CD4-positive, alpha-beta T cell treated with Interleukin-21 for 1 hour (primary cell): ENCODE measurements at places on chromosomes 11 and 22.

GRCh38 chr11:94203070-94203469, 74.4 kb downstream of the PANX1 start:
- no peak for DNase-seq

DNA sequence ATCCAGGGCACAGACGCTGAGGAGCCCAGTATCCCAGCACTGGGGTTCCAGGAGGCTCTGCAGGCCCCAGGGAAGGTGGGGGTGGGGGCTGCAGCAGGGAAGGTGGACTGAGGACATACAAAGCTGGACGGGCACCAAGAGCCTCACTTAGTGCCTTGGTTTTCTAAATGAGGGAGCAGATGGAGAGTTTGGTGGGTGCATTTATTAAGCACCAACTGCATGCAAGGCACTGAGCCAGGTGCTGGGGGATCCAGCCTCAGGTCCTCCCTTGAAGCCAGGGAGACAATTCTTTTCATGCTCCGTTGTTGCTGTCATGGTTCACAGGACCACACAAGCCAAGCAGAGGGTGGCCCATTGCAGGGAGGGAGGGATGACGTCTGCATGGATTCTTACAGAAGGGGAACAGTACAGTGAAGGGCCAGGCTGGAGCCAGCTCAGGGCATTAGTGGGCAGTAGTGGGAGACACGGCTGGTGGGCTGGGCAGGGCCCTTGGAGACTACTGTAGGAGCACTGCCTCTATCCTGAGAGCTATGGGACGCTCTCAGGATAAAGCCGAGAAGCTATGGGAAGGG, 65.0 kb downstream of the MACROD1 start:
- no peak for DNase-seq

DNA sequence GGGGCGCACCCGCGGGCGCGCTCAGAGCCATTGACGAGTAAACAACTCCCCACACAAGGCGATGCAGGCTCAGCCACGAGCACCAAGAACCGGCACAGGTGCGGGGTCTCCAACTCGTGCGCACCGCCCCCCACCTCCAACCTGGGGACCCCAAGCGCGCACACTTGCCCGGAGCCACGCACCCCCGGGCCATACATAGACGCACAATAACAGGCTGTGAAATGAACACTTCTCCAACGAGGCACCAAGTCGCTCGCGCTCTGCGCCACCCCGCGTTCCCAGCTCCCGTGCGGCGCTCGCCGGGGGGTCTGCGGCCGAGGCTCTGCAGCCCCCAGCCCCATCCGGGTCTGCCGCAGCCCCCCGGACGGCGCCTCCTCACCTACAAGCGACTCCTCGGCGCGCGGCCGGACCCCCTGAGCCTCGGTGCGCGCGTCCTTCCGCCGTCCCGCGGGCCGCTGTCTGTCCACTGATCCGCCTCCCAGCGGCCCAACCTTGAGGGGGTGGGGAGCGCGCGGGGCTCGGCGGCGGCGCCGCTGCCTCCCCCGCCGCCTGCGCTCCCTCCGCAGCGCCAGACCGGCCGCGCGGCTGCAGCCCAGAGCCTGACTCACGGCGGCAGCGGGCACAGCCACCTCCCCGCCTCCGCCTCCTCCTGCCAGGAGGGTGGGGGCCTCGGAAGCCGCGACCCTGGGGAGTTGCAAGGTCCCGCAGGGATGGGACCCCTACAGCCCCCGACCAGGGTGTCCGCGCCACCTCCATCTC, 1.6 kb downstream of the IFITM10 start:
- DNase-seq: no peak

DNA sequence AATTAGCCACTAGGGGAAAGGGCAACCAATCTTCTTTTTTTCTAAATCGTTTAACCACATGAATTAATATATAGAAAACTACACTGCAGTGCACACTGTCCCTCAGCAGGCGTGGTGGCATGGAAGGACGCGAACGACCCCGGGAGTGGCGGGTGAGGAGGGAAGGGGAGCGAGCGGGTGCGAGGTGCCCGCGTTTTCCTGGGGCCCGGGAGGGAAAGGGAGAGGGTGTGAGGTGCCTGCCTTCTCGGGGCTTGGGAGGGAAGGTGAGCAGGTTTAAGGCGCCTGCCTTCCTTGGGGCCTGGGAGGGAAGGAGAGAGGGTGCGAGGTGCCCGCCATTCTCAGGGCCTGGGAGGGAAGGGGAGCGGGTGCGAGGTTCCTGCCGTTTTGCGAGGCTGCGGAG, 765 bp downstream of the GAB4 start:
- DNase-seq: no peak

DNA sequence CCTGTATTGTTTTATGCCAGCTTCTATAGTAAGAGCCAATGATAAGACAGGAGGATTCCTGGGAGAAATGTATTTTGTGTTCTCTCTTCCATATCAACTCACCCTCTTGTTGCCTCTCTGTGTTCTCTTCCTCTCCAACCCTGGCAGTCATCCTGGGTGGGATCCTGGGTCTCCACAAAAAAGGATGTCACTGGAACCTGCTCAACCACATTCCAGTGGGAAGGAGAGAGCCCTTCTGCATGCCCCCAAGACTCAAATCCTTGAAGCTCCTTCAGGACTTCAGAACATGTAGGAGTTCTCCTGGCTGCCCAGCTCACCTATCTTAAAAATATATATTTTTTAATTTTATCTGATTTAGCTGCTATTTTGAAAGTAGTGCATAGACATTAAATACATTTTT, 26.1 kb downstream of the APOL6 start:
- DNase-seq: no peak

GRCh38 chr11:116579857-116580727, 192.7 kb downstream of the BUD13 start:
- DNase-seq: no peak

DNA sequence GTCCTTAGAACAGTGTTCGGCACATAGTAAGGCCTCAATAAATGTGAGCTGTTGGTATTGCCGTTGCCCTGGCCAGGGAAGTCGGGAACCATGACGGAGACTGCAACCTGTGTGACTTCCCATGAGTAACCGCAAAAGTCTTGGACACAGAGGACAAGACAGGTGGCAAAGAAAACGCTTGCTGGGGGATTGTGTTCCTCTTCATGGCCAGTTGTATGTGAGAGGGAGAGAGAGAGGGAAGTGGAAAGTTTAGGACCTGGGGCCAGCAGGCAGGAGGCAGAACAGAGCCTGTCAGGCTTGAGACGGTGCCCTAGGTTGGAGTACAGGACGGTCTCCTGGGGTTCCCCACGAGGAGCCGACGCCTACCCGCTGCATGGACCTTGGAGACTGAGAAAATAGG, 90.2 kb downstream of the CEP164 start:
- no peak for DNase-seq

- no peak for DNase-seq
Observed at GRCh38 chr11:113664981-113665710, 41.0 kb downstream of the TMPRSS5 start.

GRCh38 chr11:45212566-45213315, 66.3 kb downstream of the PRDM11 start:
- no peak for DNase-seq

- DNase-seq: no peak
Observed at GRCh38 chr11:44004452-44005062, 43.2 kb upstream of the ACCSL start.

GRCh38 chr11:69513663-69514224, 32.3 kb downstream of the LINC01488 start:
- no peak for DNase-seq

DNA sequence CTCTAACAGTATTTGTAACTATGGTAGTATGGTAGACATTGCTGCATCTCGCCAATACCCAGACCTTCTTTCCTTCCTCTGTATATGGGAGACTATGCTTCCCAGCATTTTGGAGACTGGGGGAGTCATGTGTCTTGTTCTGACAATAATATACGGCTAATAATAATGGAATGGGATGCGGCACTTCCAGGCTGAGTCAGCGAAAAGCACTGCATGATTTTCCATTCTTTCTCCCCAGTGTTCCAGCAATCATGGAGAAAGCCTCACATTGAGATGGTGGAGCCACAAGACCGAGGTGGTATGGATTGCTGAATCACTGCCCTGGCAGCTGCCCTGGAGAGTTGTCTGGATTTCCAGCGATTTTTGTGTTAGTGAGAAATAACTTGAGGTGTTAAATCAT, 77.1 kb upstream of the FIBIN start:
- DNase-seq: no peak

- DNase-seq: no peak
Observed at GRCh38 chr11:130441719-130442118, 6.7 kb upstream of the ADAMTS15 start.

DNA sequence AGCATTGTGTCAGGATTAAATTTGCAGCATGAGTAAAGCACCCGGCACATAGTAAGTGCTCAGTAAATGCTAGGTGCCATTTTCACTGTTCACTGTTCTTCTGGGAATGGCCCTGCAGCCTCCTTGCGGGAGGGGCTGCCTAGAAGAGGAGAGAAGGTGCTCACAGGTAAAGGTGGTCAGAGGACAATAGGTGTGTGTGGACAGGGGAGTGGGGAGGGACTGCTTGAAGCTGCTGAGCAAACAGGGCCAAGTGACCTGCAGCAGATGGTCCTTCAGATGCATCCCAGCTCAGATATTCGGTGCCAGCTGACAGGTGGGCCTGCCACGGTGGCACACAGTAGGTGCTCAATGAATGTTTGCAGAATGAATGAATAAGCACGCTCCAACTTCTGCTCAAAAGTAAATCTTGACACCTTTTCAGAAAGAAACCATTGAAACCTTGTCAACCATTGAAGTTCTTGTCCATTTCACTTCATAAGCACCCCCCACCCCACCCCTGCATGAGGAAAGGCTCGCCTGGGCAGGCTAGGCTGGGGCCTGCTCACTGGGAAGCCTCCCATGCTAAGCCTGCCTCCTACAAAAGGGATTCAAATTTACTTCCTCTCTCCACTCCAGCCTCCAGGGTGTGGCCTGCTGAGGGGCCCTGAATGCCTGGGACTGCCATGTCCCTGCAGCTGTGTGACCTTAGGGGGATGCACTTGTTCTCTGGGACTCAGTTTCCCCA, 1.6 kb downstream of the KIAA0930 start:
- DNase-seq: no peak

DNA sequence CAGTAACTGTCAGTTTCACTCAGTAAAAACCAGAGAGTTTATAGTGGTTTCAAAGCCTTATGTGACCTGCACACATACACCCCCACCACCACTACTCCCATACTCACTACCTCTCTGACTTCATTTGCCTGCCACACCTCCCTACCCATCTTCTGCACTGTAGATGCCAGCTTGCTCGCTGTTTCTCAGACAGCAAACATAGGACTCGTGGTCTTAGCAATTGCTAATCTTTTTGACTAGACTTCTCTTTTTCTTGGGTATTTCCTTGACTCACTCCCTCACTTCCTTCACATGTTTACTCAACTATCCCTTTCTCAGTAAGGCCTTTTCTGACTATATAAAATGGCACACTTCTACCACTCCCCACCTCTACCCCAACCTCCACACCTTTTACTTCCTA, 27.8 kb downstream of the CEP295 start:
- no peak for DNase-seq

DNA sequence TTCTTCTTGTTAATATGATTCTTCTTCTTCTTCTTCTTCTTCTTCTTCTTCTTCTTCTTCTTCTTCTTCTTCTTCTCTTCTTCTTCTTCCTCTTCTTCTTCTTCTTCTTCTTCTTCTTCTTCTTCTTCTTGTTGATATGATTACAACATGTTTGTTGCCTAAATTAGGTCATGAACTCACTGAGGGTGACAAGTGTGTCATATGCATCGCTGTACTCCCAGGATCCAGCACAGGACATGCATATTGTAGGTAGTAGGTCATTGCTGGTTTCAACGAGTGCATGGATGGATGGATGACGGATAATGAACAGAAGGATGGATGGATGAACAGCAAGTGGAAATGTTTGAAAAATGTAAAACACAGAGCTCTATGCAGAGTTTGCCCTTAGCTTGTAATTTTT, 14.9 kb upstream of the PVALB start:
- no peak for DNase-seq

DNA sequence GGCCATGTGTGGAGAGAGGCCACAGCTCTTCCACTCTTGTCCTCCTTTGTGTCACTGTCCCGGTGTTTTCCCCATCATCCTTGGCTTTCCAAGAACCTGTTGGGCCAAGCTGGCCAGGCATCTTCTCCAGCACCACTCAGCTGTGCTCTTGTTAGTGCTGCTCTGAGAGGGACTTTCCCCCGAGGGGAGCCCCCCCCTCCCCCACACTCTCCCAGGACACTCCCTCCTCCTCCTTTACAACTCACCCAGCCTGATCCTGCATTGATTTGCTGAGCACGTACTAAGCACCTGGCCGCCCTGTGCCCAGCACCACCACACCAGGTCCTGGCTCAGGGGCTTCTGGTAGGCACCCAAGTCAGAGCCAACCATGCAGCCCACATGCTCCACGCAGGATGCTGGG, 13.2 kb downstream of the TP53AIP1 start:
- DNase-seq: no peak
